ENCODE measurements at places on chromosomes 12 and 14.

GRCh38 chr14:84181072-84181471 is 1348.9 kb upstream of the FLRT2 start:
- no peak for DNase-seq

DNA sequence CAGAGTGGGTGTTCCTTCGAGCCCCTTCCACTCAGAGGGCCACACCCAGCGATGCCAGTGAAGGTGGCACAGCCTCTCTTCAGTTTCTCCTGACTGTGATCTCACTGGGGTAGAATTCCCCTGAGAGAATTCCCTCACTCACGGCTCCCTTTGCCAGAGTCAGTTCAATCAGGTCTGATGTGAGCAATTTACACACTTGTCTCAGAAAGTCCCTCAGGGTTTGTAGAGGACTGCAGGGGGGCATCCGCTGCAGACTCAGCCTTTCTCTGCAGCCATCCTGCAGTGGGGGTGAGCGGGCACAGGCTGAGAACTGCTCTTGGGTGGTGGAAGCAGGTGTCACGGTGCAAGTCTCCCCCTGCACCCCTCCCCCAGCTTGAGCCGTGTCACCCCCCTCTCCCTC is 205.4 kb upstream of the PRMT8 start:
- no peak for DNase-seq

- no peak for DNase-seq
These were observed 88.4 kb upstream of the DYNC1H1 start for GRCh38 chr14:101875727-101876554.

GRCh38 chr12:31732926-31733548 is 4.2 kb upstream of the AMN1 start:
- no peak for DNase-seq

DNA sequence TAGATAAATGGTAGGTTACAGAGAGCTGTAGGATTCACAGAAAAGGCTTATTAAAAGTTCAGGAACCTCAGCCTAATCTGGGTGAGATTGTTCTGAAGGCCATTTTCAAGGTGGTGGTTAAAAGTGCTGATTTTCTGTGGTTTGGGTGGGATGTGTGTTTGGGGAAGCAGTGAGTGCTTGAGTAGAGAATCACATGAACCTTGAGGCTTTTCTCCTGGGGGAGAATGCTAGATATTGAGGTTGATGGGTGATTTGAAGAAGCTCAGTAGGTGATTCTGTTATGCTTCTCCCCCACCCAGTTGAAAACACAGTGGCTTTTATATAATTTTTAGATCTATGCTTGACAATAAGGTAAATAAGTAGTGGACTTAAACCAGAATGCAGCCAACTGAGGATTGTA is 420.9 kb downstream of the PCNX1 start:
- DNase-seq, result no peak

DNA sequence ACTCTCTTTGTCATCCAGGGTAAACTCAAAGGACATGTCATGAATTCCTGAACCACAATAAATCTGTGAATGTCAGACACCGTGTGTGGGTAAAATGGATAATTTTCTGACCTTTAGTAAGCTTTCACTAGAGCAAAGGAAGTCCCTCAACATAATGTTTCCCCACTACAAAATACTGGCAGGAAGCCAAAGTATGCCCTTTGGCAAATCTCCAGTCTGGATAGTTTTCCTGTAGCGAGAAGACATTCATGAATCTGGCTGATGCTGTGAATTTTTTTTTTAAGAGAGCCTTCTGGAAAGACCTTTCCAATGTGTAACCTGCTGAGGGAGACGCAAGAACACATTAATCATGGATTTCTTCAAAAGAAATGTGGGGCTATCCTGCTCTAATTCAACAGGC is 389.6 kb upstream of the DDHD1 start:
- DNase-seq, result no peak

GRCh38 chr12:95908573-95908972 is 33.8 kb downstream of the CCDC38 start:
- DNase-seq, result no peak

DNA sequence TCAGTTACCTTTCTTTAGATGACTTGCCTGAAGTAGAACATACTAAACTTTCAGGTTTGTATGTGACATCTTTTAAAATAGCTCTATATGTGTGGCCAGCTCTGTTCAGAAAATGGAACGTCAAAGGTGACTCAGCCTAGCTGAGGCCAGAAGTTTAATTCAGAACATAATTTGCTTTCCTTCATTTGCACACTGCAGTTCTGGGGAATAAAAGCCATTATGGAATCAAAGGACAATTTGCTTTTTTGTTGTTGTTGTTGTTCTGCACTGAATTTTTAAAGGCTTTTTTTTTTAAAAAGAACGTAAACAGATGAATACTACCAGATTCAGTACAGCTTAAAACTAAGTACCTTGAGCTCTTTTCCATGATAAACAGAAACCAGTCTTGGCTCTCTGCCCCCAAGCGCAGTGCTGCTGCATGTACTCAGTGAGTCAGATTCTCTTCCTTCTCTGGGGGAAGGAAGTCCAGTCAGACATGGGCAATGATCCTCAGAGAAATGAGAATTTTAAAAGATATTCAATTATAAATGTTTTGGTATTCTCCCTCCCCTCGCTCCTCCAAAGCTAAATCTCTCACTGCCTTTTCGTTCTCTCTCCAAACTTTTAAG is 644.2 kb downstream of the NOVA1 start:
- no peak for DNase-seq

DNA sequence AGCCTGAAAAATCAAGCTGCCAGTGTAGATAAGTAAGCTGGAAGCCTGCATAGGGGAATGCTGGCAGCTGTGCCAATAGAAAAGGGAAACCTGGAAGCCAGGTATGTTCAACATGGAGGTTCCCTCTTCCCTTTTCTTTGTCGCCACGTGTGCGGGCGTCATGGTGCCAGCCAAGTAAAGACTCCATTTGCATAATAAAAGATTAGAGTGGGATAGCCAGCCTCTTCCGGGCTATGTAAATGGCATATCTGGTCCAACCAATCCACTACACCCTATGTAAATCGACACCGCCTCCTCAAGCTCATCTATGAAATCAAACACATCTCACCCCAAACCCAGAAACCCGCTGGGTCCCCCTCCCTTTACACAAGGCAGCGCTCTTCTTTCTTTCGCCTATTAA is 5.6 kb upstream of the ADGRD1 start:
- no peak for DNase-seq

DNA sequence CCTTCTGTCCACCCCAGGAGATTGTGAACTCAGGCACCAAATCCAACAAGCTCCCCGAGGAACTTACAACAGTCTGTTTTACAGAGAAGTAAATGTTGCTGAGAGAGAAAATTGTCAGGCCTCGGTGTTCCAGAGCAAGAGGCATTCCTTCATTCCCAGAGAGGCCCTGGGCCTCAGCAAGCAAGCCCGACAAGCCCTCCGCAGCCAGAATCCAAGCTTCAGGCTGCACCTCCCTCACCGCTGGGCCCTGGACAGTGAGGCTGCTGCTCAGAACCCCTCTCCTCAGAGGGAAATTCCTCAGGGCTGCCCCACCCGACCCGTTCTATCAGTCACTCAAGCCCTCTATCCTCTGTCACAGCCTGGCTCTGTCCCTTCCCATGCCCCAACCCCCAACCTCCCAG is 56.4 kb downstream of the ZFP36L1 start:
- DNase-seq, result no peak

- no peak for DNase-seq
These were observed 177.7 kb downstream of the CCDC91 start for GRCh38 chr12:28367993-28368392.

DNA sequence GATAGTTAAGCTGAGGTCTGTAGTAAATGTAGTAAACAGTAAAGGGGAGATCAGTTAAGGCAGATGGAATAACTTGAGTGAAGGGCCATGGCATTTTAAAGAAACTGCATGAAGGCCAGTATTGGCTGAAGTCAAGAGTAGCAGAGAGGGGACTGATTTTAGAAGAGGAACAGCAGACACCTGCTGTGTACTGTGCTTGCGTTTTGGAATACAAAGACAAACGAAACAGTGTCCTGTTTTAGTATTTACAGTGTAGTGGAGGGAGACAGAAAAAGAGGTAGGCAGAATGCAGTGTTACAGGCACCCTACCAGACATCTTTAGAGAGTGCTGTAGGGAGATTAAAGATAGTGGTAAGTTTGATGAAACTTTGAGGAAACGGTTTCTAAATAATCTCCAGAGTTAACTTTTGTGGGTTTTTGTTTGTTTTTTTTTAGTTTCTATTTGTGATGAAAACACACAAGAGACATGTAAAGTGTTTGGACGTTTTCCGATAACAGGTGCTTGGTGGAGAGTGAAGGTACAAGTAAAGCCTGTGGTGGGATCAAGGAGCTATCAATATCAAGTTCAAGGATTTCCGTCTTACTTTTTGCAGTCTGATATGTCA is 2.1 kb downstream of the HELB start:
- DNase-seq, result no peak

DNA sequence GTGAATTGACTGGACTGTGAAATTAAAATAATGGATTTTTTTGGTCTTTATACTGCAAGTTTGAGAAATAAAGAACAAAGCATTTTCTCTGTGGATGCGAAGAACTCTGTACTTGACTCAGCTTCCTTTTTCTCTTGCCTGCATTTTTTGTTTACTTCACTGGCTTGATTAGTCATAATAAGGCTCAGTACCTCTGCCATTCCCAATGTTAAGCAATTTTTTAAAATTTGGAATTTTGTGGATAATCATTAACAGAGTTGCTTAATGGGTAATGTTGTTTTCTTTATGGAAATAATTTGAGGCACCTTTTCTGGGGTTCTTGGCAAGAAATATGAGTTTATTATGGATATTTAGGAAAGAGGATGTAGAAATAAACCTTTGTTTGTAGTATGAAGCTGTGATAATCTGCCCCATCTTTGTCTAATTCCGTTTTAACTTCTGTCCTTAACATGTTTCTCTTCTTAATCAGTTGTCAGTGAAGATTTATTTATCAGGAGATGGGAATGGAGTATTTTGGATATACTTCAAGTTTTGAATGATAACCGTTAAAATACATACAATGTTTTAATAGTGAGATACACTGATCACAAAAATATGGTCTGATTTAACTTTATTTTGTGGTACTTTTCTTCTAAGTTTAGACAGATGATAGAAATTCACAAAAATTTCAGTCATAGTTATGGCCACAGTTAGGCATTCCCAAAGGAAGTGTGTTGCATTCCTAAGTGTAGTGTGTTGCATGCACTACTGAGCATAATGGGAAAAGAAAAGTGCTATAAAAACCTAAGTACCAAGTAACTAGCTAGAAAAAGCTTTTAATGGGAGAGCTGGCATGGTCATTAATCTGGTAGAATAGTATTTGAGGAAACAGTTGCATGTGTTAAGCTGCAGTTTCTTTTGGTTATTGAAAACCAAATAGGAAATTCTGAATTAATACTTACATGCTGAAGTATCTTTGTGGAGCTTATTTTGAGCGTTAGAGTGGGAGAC is 27.7 kb downstream of the WNK1 start:
- no peak for DNase-seq

- no peak for DNase-seq
These were observed 65.1 kb downstream of the KTN1 start for GRCh38 chr14:55645145-55645544.

DNA sequence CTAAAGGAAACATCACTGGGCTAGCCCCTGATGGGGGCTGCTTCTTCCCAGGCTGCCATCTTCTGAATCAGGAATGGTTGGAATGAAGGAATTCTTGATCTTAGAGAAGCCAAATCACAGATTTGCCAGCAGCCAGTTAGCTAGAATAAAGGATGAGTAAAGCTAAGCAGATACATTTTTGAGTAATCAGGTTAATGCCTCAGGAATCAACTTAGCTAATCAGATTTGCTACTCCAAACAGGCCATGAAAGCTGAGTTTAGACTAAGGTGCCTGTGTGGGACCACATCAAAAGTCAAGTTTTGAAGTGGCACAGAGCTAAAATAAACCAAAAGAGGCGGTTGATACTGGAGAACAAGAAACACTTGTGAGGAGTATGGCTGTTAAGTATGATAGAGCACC is 28.8 kb upstream of the LMO3 start:
- no peak for DNase-seq

DNA sequence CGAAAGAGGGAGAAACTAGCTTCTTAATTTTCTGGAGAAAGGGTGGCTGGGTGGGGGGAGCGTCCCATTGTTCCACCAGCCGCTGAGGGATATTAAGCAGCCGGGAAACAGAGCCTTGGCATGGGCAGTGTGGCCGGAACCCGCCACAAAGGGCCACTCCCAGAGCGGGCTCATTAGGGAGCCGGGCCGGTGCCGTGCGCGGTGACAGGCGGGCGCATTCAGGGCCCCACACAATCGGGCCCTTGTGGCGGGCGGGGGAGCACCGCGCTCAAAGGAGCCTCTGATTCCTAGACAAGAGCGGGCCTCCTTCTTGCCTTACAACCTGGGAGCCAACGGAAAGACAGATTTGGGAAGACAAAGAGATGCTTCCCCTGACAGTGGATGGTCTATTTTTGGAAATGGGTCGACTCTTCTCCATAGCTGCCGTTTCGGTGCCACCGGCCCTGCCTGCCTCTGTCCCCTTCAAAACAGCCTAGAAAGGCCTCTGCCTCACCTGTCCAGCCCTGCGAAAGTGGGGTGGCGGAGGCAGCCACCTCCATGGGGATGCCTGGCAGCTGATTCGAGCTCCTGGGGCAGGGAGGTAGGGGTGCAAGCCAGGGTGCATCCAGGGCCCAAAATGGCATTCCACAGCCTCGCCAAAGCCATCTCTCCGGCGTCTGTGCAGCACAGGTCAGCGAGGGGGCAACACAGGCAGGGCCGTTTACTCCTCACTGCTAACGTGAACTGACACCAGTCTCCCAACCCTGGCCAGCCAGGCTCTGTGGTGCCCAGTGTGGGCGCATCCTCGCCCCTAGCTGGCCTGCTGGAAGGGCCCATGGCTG is 10.9 kb downstream of the CCDC85C start:
- DNase-seq, result peak; percentile 59

Data from C1 segment of cervical spinal cord (tissue), 14 donors.